ENCODE measurements at places on chromosomes 1 and 21.

GRCh38 chr1:97738270-97738669, 182.6 kb downstream of the DPYD start:
- no peak for DNase-seq

DNA sequence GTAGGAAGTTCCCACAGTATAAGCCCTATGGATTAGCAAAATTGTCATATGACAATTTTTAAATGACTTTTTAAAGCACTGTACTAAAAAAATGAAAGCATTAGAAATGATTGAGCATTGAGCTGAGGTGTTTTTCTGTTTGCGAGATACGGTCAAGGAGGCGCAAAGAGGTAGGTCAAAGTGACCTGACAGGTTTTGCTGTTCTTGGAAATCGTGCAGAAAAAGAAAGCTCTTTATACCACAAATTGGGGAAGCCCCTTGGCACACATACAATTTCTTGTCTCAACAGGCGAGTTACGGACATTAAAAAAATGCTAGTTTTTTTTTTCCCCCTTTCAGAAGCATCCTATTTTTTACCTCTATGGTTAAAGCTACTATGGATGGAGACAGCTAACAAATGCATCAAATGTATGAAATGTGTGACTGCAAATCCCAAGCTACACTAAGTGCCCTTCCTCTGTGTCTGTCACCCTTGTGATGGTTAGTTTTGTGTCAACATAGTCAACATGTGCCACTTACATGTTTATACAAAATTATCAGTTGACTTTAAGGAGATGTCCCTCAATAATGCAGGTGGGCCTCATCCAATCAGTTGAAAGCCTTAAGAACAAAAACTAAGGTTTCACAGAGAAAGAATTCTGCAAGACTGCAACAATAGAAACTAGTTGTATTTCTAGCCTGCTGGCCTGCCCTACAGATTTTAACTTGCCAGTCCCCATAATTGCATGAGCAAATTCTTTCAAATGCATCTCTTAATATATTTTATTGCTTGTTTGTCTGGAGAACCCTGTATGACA, 29.3 kb downstream of the CRYZ start:
- no peak for DNase-seq

DNA sequence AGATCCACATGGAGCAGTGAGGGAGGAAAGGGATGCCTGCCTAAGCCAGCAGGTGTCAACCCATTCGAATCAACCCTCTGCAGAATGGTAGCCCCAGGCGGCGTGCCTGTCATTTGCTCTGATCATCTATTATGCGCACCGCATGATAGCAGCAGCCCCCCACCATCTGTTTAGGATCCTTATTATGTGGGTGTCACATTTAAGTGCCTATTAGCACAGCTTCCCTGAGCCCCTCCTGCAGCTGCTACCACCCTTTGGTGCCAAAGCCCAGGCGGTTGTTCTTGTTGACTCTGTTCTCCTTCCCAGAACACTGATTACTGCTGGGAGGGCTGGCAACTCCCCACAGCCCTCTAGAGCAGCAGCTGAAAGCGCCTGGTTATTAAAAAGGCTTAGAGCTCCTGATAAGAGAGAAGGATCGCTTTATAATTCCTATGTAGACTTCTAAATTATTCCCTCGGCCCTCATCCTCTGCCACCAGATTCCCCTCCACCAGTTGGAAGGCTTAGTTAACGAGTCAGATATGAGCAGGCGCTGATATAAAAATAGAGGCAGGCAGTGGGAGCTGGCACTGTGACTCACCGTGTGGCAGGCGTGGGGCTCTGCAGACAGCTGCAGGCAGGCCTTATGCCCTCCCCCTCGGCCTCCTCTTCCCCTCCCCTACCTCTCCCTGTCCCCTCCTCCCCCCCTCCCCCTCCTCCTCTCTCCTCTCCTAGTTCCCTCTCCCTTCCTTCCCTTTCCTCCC, 23.0 kb downstream of the ACTA1 start:
- no peak for DNase-seq

- DNase-seq, result no peak
These were observed 6.9 kb downstream of the NECTIN4 start for GRCh38 chr1:161082483-161082882.

- DNase-seq, result no peak
These were observed 98.7 kb upstream of the RGS1 start for GRCh38 chr1:192476802-192477298.

- DNase-seq, result no peak
These were observed 572.0 kb downstream of the PTPRU start for GRCh38 chr1:29808141-29808995.

DNA sequence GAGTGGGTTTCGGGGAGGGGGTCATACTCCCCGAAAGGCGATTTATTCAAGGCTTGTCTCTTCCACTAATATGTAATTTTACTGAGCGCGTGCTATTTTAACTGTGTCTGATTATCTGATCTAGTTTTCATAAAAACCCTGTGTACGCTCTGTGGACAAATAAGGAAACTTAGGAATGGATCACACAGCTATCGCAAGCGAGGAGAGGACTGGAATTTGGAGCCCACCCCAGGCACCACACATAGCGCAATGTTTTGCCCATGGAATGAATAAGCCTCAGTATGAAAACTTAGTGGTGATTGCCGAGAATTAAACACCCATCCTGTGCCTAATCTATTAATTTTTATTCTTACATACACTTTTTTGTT, 9.8 kb upstream of the RAB42 start:
- no peak for DNase-seq

GRCh38 chr1:20166051-20166450, 19.8 kb upstream of the UBXN10 start:
- no peak for DNase-seq

- DNase-seq, result no peak
These were observed 6.9 kb upstream of the HLX start for GRCh38 chr1:220872296-220872695.

- no peak for DNase-seq
These were observed 2.8 kb upstream of the ZMPSTE24 start for GRCh38 chr1:40255231-40255630.

- no peak for DNase-seq
These were observed 1.5 kb upstream of the CRP start for GRCh38 chr1:159715855-159716254.

DNA sequence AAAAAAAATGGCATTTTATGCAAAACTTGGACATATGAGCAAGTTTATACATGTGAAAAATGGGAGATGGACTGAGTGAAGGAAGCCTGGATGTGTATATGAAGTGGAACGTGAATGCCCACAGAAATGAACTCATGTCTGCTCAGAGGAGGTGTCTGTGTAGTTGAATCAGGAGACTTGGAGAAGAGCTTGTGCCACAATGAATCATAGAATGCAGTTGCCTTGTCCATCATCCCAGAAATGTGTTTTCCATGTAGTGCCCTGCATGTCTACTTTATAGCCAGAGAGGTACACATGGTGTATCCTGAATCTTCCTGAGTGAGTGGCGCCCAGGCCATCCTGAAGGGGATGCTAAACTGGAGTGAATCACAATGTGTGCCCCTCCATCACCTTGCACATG, 2.6 kb upstream of the ILDR2 start:
- no peak for DNase-seq

GRCh38 chr1:32972814-32973428, 8.3 kb upstream of the RNF19B start:
- DNase-seq, result no peak

DNA sequence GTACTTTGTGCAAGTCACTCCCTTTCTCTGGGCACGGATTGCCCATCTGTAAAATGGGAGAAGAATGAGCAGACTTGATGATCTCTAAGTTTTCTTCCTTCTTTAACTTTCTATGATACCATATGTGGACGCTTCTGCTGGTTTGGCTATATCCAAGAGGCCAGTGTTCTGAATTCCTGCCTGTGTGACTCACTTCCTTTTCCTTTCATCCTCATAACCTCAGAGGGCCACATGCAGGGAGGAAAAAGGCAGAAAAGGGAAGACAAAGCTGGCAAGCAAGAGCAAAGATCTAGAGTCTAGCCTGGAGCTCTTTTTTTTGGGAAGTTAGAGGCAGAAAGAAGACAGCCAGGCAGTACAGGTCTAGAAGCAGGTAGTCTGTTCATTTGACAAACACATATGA, 151.2 kb downstream of the OMA1 start:
- no peak for DNase-seq

- DNase-seq, result peak; percentile 81
These were observed 28.3 kb upstream of the LY9 start for GRCh38 chr1:160767395-160768294.

DNA sequence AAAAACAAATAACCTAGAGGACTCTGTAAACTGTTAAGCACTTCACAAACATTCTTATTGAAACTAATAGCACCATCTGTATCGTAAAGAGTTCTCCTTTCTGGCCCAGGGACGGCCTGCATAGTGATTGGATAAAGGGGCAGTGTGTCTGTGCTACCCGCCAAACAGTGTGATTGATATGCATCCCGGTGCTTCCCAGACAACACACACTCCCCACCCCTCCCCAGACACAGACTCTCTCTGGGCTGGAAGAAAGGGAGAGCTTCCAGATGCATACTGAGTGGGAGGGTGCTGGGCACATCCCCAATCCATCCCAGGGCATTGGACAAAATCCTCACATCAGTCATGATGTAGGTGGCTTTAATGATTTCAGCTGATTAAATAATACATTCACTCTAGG, 3.7 kb downstream of the HSD11B1 start:
- no peak for DNase-seq

DNA sequence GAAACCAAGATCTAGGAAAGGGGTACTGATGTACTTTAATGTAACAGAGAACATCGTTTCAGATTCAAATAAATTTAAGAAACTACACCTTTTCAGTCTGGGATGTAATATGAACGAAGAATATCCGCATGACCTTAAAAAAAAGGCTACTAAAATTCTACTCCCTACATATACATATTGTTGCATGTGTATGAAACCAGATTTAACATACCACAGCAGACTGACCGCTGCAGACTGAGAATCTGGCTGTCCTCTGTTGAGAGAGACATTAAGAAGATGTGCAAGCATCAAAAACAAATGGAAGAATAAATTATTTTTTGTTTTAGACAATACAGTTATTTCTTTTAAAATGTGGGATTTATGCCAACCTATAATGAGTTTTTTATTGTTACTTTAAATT, 166.6 kb downstream of the LMX1A start:
- no peak for DNase-seq

DNA sequence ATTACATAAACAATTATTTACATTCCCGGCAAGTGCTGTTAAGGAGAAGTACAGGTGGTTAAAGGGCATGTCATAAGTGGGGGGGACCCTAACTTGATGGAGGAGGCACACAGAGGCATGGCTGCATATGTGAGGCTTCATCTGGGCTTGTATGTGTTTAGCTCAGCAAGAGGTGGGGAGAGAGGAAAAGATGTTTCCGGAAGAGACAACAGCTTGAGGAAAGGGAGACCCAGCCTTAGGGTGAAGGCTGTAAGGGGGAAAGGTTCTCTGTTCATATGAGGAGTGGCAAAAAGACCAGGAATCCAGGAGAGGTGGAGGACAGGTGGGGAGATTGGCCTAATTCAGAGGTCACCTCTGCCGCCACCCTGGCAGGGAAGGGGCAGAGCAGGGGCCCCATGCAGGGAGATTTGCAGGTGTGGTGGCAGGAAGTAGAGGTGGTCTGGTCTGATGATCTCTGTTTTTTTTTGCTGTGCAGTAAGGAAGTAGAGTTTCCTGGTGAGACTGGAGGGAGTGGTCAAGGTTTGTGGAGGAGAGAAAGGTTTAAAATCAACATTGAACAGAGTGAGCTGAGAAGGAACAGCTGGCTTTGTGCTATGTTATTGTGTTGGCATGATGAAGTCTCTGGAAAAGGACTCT, 9.0 kb downstream of the TRAF5 start:
- DNase-seq, result no peak

- DNase-seq, result no peak
These were observed 75.6 kb upstream of the SLC2A1 start for GRCh38 chr1:43034195-43034658.

DNA sequence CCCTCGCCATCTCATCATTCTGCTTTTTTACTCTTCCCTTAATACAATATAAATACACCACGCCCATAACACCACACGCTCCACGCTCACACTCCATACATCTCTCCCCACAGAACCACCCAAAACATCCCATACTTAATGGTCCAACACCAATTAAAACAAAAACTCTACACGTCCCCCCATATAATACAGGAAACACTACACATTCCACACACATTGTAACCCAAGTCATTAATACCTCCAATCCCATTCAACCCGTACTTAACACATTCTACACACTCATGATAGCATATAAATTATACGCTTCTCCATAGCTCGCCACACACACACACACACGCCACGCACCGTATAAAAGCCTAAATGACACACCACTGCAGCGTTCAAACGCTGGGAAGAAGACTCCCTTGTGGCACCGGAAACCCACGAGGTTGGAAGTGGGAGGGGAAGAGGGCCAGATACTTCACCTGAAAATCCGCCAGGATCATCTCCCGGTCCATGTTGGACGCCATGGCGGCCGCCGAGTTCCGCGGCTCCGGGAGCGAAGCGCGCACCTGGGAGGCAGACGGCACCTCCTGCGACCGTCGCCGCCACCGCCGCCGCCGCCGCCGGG, 659 bp downstream of the FAF1 start:
- DNase-seq, result no peak

GRCh38 chr1:111471012-111471411, 2.8 kb upstream of the C1orf162 start:
- DNase-seq, result no peak

DNA sequence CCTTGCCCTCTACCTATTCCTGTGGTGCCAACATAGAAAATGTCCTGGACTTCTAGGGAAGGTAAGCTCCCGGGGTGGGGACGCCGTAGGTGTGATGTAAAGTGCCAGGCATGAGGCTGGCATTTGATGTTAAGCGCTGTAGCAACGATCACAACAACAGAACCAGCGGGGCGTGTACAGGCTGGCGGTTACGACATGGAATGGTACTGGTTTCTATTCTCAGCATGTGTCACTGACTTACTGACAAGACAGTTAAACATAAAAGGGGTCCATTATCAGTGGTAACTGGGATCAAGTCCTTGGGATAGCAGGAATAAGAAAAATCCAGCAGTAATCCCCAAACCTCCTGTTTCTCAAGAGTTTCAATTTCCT, 58.9 kb downstream of the TGFBR3 start:
- no peak for DNase-seq

DNA sequence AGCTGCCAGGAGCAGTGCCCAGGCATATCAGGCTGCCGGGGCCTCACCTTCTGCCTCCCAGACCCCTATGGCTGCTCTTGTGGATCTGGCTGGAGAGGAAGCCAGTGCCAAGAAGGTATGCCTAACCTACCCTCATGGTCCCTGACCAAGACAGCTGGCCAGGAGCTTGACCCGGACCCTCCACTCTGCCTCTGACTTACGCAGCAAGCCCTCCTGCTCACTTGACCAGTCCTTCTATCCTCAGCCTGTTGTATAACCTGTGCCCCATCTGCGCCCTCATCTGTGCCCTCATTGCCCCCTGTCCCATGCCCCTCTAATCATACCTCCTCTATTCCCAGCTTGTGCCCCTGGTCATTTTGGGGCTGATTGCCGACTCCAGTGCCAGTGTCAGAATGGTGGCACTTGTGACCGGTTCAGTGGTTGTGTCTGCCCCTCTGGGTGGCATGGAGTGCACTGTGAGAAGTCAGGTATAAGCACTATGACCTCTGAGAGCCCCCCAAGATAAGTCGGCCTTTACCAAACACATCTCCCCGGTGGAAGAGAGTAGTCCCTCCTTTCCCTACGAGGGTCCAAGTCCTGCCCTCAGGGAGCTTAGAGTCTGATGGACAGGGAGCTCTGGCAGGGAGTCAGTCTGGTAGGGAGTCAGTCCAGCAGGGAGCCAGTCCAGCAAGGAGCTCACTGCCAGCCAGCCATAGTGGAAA, 6.8 kb downstream of the TIE1 start:
- no peak for DNase-seq

Measured in activated CD8-positive, alpha-beta memory T cell treated with anti-CD3 and anti-CD28 coated beads for 24 hours (primary cell).